HS-27A (cell line): ENCODE measurements at places on chromosomes 7 and 10.

DNA sequence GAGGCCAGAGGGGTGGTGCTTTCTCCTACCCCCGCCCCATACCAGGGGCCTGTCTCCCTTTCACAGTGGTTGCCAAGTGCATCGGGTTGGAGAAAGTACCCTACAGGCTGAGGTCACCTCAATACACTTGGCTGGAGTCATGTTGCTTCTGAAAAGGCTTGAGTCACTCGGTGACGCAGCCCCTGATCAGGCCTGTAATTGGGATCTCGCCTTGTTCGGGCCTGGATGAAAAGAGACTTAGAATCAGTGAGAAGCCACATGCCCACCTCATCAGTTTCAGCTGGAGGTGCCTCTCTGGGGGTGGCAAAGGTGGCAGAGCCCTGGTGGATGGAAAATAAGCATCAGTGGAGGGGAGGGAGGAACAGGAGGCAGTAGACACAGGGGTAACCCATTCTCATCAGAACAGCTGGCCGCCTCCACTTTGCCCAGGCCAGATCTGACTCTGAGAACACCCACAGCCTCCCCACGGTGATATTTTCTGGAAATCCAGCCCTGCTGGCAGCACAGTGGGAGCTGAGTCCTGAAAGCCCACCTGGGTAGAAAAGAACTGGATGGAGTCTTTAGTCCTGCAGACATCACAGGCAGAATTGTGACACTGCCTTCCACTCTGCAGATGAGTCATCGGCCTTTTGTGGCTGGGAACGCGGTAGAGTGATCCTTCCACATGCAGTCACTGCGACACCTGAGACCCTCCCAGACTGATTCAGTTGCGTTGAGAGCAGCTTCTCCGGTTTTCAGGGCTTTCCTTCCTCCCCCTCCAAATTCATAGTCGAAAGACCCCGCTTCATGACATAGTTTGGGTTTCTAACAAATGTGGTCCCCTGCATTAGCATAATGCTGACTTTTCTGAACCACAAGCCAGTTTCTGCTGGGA, 108.0 kb downstream of the GRK5 start:
- DNase-seq, result peak; percentile 35

DNA sequence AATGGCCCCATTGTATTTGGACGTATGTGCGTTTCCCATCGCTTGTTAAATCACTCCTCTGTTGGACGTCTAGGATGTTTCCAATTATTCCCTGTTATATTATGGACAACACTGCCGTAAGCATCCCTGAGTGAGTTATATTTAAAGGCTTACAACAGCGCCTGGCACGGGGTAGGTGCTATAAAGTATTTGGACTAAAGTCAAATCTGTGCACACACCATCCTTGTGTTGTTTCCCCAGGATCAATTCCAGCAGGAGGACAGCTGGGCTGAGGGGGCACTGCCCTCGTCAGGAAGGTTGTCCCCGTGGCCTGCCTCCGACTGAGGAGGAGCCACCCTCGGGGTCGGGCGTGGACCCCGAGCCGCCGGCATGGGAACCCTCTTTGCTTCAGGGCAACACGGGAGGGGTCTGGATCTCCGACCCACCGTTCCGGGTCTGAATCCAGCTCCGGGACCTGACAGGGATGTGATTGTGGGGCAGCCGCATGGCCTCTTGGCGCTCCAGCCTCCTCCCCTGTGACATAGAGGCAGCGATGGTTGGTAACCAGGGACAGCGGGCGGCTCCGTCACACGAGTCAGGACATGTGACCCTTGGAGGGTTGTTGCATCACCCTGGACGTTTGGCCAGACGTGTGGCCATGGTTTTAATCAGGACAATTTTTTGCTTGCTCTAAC, 1.5 kb upstream of the JAKMIP3 start:
- DNase-seq, result no peak

GRCh38 chr7:7103343-7104313, 78.7 kb upstream of the C1GALT1 start:
- peak; percentile 17 for DNase-seq

DNA sequence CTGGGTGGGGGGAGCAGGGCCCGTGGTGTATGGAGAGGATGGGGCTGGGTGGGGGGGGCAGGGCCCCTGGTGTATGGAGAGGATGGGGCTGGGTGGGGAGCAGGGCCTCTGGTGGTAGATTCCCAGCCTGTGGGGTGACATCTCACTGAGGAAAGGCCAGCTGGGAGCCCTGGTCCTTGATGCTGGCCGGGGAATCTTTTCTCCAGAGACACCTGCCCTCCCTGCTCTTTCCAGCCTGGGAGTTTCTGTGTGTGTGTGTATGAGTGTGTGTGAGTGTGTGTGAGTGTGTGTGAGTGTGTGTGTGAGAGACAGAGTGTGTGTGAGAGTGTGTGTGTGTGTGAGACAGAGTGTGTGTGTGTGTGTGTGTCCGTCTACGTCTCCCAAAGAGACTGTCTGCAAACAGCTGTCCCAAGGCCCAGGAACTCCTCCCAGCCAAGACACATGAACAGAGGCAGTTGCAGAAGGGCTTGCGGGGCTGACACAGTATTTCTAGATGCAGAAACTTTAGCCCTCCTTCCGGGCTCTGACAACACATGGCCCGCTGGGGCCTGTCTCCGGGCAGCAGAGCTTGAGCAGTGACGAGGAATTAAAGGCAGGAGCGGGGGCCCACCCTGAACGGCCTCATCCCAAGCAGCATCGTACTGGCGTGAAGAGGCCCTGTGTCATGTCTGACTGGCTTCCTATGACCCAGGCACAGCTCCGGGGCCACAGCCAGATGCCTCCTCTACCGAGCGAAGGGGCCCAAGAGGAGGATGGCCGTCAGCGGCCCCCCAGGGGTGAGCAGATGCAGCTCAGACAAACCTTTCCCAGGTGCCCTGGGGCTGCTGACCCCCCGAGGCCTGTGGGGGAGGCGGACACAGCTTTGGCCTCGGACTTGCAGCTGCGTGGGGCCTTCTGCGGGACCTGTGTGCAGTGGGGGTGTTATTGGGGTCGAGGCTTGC, 24.3 kb downstream of the FAM20C start:
- no peak for DNase-seq

DNA sequence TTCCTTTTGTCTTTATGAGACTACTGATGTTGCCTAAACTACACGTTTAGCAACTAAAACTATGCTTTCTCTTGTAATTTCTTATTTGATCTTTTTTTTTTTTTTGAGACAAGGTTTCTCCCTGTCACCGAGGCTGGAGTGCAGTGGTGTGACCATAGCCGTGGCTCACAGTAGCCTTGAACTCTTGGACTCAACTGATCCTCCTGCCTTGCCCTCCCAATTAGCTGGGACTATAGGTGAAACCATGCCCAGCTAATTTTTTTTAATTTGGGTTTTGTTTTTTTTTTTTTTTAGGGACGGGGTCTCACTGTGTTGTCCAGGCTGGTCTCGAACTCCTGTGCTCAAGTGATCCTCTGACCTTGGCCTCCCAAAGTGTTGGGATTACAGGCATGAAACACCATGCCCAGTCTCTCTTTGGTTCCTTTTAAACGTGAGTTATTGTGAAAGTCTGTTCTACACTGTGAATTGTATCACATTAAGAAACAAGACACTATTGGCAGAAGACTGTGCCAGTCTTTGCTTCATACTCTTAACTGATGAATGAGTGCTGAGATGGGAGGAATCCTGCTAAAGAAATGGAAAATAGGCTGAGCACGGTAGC, 6.4 kb downstream of the TMEM248 start:
- DNase-seq, result no peak

DNA sequence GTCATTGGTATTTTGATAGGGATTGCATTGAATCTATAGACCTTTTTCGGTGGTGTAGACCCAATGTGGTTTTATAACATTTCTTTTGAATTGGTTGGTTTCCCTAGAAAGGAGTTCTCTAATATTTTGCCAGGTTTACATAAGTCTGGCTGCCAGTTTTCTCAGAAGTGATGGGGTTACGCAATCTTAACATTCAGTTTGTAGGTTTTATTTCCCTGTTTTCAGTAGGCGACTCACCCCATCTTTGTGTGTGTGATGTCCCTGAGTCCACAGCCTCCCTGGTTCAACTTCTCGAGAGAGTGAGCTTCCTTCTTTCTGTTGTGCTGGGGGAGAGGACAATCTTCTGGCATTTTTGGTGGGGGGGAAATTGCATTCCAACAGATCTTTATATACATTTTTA, 9.6 kb upstream of the KIF5B start:
- DNase-seq, result no peak

DNA sequence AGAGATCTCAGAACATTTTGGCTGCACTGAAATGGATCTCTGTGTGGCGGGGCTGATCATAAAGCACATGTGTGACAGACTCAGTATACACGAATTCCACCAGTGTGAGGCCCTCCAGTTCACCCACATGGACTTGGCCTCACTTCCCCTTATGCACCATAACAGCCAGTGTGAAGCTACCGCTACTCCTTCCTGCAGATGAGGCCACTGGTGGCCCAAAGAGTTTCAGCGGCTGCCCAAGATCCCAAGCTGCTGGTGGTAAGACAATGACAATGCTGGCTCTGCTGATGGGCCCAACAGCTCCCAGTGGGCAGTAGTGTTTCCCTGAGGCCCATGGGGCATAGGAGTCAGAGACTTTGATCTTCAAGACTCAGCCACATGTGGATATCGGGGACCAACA, 21.0 kb upstream of the C10orf71 start:
- no peak for DNase-seq

- no peak for DNase-seq
Observed at GRCh38 chr7:127629268-127629854, 11.4 kb upstream of the PAX4 start.

DNA sequence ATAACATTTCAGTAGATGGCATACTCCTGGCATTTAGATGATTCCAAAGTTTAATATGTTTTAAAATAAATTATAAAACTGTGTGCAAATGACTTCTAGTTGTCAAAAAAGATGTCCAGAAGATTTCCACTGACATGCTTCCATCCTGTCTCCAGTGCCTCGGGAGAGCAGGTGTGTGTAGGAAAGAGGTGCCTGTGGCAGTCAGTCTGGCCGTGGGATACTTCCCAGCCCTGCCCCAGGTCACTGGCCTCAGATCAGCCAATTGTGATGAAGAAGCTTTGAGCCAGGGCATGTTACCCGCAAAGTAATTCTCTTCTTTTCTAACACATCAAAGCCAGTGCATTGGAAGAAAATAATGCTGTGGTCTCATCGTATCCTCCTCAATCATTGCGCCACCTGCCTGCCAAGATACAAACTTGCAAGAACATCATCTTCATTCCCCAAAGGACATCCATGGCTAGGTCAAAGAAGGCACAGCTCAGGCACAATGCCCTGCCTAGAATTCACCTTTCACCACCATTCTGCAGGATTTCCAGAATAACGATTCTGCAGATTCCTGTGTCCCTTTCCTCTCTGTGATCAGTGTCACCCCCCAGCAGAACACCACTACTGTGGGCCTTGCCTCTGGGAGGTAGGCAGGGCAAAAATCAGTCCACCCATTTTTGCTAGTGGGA, 6.3 kb upstream of the KCNMA1 start:
- DNase-seq, result no peak

DNA sequence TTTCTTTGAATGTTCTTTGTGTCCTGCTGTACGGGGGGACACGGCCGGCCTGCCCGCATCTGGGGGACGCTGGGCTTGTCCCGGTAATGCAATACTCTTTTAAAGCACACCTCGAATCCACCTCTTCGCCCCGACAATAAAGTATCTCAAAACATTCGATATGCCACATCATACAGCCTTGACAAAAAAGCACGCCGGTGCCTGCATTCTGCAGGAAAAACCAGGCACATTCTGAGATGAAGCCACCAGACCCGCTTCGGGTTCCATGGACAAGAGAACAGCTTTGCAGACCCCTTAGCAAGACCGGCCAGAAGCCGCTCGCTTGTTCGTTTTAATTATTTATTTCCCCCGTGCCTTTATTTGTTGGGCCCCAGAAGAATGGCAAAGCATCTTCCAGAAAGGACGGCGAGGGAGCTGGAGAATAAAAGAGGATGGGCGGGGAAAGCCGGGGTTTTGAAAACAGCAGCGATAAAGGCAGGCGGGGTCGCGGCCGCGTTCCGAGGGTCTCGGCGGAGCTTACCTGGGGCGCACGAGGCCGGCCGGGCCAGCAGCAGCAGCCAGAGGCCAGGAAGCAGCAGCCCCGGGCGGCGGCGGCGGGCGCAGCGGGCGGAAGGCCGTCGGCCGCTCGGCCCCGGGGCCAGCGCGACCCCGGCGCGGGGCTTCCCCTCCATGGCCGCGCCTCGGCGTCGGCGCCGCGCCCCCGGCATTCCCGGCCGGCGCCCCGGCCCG, 462 bp downstream of the KIAA1549 start:
- DNase-seq, result no peak

DNA sequence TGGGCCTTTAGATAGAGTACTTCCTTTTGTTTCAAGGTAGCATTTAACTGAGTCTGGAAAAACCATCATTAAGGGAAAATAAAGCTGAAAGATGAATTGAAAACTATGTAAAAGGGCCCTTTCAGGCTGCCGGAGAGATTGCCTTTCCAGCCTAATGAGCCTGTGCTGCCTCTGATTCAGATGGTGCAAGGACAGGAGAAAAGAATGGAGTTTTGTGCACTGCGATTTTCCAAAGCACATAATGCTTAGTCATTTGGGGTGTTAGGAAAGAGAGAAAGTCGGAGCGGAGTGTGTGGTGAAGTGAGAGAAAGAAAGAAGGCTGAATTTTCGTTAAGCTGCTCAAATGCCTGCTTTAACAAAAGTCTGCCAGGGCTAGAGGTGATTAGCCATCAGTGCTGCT, 259.7 kb downstream of the PAXIP1 start:
- no peak for DNase-seq

DNA sequence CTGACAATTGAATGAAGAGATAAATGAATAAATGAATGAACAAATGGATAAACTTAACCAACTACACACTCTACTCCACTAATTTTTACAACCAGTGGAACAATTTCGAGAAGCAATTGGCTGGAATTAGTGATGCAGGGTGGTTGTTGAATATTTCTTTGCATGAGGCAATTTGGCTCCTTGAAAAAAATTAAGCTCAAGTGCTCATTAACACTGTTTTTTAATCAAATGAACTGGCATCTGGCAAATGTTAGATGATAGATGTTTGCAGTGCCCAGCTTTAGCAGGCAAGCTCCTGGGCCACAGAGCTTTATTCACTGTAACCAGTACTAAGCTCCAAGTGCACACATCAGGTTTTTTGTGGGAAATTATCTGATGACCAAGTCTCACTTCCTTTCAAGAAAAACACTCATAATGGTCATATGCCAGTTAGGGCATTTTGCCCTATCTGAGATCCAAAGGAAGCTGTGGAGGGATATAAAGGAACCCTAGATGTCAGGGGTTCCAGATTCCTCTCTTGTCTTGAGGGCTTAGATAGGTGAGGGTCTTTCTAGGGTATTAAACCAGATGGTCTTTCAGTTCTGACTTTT, 16.4 kb upstream of the ADD3 start:
- DNase-seq, result no peak

DNA sequence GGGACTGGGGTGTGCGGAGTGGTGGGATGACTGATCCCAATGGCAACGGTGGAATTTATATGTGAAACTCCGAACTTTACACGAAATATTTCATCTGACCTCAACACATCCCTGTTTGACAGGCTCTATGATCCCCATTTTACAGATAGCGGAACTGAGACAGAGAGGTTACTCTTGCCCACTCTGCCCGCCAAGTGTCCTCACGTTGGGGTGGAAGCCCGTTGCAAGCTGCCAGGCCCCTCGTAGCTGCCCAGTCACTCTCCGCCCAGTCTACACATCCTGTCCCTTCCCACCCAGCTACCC, 397 bp upstream of the NFE2L3 start:
- no peak for DNase-seq
